ENCODE measurements at places on chromosomes 3 and 15. TPM values are rescaled to one million over a fixed set of nuclear protein-coding genes. Genes with fewer than 3 reads are reported as not detected.

The IRAK2 gene
- 41.6 TPM for total RNA-seq

DNA sequence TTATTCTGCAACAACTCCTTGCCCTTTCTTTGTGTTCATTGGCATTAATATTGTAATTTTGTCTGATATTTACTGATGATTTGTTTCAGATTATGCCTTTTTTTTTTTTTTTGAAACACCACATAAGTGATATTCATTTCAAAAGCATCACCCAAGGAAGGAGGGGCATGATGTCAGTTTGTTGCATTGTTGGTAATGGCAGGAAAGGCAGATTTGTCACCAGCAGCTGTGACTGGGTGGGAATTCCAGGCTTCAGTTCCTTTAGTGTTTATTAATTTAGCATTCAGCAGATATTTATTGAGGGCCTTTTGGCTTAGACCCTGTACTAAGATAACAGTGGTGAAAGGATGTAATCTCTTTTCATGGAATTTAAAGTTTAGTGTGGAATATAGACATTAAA lies 19.5 kb downstream of the SENP2 start:
- DNase-seq: no peak

The PLS1 gene
- 0.82 TPM for total RNA-seq

DNA sequence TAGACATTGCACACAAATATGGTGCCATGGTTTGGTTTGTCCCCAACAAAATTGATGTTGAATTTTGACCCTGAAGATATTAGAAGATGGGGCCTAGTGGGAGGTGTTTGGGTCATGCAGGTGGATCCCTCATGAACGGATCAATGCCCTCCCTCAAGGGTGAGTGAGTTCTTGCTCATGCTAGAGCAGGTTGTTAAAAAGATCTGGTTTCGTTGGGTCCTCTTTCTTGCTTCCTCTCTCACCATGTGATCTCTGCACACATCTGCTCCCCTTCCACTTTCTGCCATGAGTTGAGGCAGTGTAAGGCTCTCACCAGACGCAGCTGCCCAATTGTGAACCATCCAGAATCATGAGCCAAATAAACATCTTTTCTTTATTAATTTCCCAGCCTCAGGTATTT lies 87.8 kb upstream of the MDFIC2 start:
- no peak for DNase-seq

DNA sequence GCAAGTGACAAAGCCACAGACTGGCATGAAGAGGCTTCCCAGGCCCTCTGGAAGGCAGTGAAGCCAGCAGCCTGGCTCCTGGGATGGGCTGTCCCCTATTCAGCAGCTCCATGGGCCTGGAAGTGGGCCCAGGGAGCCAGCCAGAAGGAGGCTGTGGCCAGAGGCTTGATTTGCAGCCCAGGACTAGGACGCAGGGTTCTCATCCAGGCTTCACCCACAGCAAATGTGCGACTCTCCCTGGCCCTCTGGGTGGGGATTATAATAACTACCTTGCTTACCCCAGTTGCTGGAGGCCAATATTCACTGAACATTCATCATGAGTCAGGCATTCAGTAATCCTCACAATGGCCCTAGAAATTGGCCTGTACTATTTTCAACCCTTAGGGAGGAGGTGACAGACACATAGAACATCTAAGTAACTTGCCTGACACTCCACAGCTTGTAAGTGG lies 24.6 kb upstream of the SRP14 start:
- DNase-seq: no peak

DNA sequence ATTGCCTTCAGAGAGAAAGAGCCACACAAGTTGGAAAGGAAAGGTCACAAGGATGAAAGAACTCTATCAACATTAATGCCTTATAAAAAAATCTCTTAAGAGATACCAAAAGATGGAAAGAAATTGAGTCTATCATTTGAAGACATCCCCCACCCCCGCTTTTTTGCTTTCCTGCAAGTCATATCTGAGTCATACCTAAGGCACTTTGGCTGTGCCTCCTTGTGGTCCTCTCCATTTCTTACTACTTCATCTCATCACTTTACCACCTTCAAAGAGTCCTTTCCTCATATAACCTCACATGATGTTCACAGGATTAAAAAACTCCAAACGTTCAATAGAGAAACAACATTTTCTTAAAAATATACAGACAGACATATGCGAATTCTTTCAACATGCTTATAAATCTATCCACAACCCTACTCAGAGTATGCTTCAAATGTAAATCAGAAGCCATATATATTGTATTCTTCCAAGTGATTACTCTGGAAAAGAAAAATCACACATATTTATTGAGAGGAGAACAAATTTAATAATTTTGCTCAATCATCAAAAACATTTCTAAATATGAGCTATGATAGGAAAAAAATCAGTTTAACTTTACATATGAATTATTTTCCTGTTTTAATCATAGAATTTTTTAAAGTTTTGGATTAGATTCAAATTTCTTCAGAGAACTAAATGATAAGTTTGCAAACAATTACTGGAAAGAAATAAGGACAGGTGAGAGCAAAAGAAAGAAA lies 1003.9 kb upstream of the CFAP20DC start:
- no peak for DNase-seq

DNA sequence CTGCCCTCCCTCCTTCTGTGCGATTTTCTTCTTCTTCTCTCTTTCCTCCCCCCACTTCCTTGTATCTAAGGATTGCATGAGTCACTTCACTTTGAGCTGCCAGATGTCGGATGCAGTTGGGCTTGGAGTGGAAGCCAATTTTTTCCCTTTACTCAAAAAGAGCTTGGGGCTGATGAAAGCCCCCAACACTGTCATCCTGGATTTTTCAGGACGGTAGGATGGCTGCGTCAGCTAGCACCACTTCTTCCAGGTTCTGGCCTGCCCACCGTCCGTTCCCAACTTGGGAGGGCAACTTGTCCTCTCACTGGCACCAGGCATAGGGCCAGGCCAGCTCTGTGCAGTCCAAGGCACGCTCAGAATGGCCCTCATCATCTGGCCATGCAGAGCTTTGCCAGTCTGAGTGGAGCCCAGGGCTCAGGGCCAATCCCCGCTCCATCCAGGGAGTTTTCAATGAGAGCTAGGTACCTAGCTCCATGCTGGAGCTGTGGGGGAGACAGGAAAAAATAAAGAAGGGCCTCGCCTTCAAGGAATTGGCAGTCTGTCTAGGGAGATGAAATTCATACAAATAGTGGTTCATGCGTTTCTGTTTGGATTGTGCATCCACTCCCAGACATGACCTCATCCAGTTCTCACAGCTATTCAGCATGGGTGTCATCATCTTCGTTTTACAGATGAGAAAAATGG lies 47.7 kb upstream of the INSYN1 start:
- DNase-seq: no peak

GRCh38 chr3:139629033-139629432 lies 48.7 kb downstream of the NMNAT3 start:
- no peak for DNase-seq

DNA sequence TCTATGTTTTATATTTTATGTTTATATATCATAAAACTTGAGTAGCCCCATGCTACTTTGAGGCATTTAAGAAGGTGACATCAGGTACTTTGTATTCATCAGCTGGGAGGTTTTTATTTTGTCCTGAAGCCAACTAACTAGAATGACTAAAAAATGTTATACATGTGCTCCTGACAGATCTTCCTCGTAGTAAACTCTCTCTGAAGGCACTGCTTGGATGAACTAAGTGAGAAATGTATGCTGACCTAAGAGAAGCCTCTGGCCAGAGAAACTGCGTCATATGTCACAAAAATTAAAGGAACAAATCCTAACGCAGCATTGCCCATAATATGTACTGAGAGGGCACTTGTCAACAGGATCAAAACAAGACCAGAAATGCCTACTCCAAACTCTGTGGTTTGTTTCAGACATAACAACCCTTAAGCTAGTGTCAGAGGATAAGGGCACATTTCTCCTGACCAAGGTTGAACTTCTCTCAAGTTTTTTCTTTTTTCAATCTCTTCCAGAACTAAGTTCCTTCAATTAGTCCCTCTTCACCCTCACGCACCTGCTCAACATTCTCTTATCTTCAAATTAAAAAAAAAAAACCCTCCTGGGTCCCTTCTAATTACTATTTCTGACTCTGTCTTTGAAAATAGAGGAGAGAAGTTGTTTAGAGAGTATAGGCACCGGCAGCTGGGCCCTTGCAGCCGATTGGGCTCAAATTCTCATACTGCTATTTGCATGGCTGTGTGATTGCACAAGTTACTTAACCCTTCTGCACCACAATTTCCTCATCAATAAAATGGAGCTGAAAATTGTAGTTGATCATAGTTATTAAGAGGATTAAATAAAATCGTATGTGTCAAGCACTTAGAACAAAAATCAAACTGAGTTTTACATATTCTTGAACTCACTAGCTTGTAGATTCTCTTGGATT lies 159.0 kb downstream of the FRMD5 start:
- no peak for DNase-seq

- peak; percentile 5 for DNase-seq
These were observed 1.5 kb downstream of the CDC25A start for GRCh38 chr3:48186631-48187300.

The CFAP20DC gene
- 6.7 TPM for total RNA-seq

- DNase-seq: peak; percentile 2
These were observed 64.8 kb downstream of the BOC start for GRCh38 chr3:113275929-113276750.

The PDZRN3 gene
- total RNA-seq: not detected

GRCh38 chr15:37081983-37082382 lies 18.4 kb downstream of the MEIS2 start:
- no peak for DNase-seq

The ATP1B3 gene
- 232 TPM for total RNA-seq

- DNase-seq: no peak
These were observed 261.3 kb downstream of the RPLP1 start for GRCh38 chr15:69713726-69714559.

- DNase-seq: no peak
These were observed 43.9 kb downstream of the NR1I2 start for GRCh38 chr3:119825820-119826219.

- no peak for DNase-seq
These were observed 7.2 kb downstream of the SPG11 start for GRCh38 chr15:44656298-44656697.

GRCh38 chr3:128549283-128550112 lies 56.5 kb upstream of the GATA2 start:
- no peak for DNase-seq

The BAHD1 gene
- 23.0 TPM for total RNA-seq

- DNase-seq: no peak
These were observed 45.6 kb upstream of the PIK3R4 start for GRCh38 chr3:130792246-130792645.

- DNase-seq: no peak
These were observed 46.9 kb upstream of the SLC7A14 start for GRCh38 chr3:170632780-170633179.

DNA sequence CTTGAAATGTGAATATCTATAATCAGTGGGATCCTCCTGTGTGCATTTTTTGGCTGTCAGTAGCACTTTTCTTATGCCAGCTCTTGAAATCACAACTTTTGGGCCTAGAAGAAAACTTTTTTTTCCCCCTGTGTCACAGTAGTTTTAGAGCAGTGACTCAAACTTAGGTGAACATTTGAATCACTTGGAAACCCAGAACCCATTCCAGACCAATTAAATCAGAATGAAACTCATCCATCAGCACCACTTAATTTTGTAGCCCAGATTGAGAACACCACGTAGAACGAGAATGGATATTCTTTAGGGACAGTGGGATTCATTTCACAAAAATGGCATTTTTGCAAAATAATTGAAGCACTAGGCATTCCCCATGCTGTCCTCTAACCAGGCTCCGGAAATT lies 224.8 kb upstream of the NANOGP8 start:
- DNase-seq: no peak

The SLC12A1 gene
- total RNA-seq: not detected

The DOCK3 gene
- 0.19 TPM for total RNA-seq

The ECT2 gene
- 23.0 TPM for total RNA-seq

- DNase-seq: no peak
These were observed 62.5 kb downstream of the ALCAM start for GRCh38 chr3:105429034-105429762.

DNA sequence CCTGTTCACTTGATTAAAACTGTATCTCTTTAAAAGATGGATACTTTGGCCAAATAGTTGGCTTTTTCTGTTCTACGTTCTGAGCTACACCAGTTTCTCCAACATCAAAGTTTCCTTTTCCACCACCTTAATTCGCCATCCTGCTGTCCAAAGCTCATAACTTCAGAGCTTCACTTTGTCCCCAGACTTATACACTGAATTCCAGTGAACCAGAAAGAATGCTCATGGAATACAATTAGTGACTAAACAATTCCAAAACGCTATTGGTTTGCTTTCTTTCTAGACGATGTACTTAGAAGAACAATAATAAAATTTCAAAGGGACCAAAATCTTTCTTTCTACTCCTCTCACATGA lies 23.2 kb downstream of the GPR15 start:
- DNase-seq: no peak

GRCh38 chr3:4078903-4079302 lies 224.3 kb upstream of the SETMAR start:
- no peak for DNase-seq

- DNase-seq: no peak
These were observed 33.6 kb downstream of the PTPRG start for GRCh38 chr3:61594964-61595285.

GRCh38 chr3:57977818-57978235 lies 30.4 kb upstream of the FLNB start:
- DNase-seq: no peak

DNA sequence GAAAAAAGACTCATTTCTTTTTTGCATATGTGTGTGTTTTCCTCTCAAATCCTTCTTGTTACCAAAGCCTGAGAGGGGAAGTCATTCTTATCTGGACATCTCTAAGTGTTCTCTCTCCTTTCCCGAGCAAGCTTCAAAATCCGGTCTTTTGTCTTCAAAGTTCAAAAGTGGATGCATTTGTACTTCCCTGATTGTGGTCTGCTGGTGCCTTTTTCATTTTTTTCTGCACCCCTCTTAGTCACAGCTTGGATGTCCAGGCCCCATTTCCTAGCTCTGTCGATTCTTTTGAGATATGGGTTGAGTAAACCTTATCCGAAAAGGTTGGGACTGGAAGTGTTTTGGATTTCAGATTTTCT lies 34.8 kb downstream of the EHD4 start:
- no peak for DNase-seq

GRCh38 chr3:106425026-106425425 lies 556.2 kb upstream of the CBLB start:
- no peak for DNase-seq

DNA sequence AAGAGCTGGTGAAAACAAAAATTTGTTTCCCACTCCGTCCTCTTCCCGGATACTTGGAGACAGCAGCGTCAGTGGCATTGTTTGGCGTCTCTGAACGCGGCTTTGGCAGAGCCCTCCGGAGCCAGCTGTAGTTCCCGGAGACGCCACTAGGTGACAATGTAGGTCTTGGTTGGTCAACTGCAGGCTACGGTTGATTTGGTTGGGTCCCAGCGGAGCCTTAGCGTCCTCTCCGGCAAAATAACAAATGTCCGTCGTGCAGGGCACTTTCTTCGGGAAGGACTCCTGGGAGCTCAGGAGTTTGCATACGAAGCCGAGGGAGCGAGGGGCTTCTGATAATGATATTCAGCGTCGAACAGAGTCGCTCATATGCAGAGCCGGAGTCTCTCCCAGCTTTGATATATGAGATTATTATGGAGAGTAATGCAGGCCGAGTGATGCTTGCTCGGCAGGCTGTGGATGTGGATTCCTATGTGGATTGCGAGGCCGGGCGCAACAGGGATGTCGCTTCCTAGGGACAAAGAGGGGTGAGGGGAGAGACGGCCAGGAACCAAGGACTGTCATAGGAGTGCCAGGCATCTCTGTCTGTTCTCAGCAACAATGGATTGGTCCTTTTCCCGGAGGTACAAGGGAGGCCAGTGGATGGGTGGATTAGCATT lies 74.8 kb downstream of the IL20RB start:
- DNase-seq: peak; percentile 76

- no peak for DNase-seq
These were observed 7.3 kb downstream of the SETD5 start for GRCh38 chr3:9404680-9405079.

The MESP2 gene
- total RNA-seq: 0.15 TPM

Data from glomerular endothelial cell (primary cell).